ENCODE measurements at places on chromosomes 11 and 22.

DNA sequence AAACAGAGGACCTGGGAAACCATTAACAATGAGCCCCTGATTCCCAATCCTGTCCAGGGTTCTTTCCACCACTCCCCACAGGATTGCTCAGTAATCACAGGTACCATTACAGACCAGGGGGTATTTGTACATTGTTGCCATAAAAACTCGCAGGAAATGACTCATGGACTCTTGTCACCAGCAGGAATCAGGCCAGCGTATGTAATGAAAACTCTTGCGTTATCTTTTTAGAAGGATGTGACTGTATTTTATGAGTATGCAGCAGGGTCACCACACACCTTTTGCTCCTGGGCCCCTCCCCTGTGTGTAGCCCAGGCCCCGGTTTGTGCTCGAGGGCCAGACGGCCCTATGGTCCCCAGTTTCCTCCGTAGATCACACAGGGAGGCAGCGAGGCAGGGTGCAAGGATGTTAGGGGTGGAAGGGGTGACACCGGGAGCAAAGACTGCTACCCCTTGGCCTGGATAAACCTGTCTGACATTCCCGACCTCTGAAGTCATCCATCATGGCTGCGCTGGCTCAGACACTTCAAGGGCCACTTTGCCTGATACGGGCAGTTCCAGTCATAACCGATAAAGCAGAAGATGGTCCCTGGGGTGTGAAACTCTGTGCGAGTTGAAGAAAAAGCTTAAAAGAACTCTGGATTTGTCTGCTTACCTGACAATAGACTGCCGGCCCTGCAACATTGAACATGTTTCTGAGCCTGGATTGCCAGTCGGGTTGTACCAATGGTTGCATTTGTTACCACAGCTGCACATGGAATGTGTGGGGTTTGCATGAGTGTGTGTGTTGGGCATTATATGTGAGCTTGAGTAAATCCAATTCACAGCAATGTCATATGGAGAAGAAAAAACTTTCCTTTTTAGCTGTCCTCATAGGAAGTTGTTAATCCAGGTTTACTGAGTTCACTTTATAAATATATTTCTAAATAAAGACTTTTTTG lies 56.9 kb downstream of the MICAL2 start:
- no peak for DNase-seq

GRCh38 chr11:78572394-78572793 lies 2.3 kb downstream of the NARS2 start:
- no peak for DNase-seq

DNA sequence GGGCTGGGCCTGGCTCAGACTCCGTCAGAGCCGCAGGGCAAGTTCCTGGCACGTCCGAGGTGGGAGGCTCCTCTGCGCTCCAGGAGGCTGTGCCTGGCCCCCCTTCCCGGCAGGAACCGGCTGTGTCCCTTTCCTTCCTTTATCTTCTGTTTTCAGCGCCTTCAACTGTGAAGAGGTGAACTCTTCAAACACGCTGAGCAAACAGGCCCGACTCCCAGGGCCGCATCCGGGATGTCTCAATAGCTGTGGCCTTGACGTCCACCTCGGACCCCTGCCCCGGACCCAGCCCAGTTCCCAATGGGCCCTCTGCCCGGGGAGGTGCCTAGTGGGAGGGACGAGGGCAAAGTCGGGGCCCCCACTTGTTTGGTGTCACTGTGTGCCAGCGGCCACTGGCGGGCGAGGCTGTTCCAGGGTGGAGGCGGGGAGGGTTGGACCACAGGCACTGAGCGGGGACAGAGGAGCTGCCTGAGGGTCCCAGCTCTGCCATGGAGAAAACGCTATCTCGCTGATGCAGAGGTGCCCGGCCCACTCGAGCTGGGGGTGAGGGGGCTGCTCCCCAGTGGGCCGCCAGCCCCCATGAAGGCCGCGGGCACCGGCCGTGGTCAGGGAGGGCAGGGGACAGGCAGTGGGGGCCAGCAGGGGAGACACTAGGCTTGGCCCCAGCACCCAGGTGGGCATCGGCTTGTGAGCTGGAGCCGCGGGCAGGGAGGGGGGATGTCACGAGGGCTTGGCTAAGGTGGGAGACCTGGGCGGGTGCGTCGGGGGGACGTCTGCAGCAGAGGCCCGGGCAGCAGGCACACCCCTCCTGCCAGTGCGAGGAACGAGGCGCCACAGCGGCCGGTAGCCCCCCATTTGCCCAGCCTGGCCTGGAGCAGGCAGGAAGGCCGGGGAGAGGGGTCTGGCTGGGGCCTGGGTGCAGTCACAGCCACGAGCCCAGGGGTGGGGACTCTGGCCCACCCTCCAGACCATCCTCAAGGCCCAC lies 2.7 kb upstream of the MUC5B start:
- no peak for DNase-seq

DNA sequence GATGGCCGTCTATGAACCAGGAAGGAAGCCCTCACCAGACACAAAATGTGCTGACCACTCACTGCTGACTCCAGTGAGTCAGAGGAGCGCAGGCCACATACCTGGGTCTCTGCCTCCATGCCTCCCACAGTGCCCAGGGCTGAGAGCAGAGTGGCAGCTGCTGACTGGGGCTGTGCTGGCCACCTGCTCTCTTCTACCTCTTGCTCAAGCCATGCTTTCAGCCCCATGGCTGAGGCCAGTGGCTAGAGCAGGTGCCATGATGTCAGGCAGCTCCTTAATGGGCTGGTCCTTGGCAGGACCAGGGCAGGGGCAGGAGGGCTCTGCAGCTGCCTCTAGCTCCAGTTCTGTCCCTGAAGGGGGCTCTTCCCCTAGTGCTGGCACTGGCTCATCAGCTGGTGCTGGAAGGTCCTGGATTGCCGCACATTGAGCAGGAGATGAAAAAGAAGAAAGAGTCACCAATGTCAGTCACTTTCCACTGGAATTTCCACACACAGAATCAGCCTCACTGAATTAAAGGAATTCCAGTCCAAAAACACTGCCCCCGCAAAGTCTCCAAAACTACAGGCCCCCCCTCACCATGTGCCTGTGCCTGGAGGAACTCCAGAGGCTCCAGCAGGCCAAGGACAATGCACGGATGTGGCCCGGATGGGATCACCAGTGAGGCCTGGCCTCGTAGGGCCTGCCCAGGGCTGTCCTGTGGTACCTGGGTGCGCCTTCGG lies 86.4 kb downstream of the GGTLC2 start:
- no peak for DNase-seq

DNA sequence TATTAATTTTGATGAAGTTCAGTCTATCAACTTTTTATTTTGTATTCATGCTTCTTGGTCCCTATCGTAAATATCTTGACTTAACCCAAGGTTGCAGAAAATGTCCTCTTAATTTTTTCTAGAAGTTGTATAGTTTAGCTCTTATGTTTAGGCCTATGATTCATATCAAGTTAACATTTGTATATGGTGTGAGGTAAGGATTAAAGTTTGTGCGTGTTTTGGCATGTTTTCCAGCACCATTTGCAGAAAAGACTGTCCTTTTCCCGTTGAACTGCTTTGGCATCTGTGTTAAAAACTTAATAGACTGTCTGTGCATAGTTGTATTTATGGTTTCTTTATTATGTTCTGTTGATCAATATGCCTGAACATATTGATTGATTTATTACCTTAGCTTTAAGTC lies 42.3 kb downstream of the ARHGEF12 start:
- no peak for DNase-seq

DNA sequence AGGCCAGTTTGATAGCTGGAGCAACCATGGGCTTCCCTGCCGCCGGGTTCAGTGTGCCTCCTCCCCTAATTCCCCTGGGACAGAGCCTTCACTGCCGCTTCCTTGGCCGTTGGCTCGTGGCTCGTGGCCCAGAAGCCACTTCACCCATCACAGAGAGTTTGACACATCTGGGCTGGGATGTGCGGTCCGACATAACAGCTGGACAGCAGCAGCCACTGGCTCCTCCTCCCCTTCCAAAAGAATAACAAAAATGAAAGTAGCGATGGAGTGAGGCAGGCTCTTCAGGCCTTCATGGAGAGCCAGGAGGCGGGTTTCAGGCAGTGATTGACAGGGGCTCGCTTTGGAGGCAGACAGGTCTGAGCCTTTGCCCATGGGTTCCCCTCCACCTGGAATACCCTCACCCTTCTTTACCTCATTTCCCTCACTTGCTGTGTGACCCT lies 8.2 kb downstream of the CREB3L1 start:
- no peak for DNase-seq

DNA sequence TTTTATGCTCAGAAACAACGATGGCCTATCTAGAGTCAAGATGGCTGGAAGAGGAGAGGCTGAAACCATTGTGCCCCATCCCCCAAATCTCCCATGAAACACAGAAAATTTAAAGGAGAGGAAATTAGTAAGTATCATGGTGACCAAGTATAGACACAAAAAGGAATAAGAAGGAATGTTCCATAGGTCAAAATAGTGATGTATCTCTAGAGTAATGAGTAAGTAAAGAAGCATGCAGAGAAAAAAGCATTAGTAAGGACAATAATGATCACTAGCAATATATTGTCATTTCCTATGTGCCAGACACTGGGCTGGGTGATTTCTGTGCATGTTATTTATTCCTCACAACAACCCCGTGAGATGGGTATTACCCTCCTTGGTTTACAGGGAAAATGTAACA lies 2.6 kb upstream of the SLC22A24 start:
- no peak for DNase-seq

DNA sequence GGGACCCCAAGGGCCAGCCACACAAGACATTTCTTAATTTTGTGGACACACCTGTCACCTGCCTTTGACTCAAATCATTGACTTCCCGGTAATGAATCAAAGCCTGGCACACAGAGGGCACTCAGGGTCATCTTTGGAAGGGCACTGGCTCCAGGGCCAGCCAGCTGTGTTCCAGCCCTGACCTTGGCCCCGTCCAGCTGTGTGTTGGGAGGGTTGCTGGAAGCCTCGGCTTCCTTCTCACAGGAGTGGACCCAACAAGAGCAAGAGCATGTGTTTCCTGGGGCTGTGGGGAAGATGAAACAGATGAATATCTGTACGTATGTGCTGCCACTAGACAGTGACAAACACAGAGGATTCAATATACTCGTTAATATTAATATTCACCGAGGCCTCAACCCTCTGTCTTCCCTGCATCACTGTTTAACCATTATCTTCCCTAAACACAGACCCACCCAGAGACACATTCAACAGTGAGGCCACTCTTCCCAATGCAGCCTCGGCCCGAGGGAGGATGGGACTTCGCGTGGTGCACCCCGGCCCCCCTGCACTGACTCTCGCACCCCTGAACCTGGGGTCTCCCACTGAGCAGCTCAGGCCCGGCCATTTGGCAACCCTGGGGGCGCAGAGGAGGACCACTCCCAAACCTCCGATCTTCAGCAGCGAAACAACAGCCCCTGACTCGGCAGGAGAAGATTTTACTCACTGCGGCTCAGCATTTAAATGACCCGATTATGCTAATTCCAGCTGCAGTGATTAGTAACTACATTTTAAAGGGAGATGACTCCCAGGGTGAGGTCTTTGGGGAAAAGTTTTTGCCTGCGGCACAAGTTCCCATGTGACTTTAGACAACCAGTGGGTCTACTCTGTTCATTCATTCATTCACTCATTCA lies 45.7 kb downstream of the PHF21B start:
- no peak for DNase-seq

DNA sequence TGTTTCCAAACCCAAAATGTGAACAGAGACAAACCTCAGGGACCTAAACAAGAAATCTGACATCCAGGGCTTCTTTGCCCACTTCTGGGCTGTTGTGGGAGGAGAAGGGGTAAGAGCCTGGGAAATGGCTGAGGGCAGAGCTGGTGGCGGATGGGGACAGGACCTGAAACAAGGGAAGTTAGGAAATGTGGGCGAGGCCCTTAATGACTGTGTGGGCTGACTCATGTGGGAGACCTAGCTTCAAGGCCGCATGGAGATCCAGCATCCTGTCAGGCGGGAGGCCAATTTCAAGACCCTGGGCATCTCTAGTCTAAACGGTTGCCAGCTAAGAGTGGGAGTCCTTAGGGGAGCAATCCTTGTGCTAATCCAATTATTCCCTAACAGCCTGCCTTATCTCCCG lies 2.1 kb upstream of the OAF start:
- DNase-seq = no peak

DNA sequence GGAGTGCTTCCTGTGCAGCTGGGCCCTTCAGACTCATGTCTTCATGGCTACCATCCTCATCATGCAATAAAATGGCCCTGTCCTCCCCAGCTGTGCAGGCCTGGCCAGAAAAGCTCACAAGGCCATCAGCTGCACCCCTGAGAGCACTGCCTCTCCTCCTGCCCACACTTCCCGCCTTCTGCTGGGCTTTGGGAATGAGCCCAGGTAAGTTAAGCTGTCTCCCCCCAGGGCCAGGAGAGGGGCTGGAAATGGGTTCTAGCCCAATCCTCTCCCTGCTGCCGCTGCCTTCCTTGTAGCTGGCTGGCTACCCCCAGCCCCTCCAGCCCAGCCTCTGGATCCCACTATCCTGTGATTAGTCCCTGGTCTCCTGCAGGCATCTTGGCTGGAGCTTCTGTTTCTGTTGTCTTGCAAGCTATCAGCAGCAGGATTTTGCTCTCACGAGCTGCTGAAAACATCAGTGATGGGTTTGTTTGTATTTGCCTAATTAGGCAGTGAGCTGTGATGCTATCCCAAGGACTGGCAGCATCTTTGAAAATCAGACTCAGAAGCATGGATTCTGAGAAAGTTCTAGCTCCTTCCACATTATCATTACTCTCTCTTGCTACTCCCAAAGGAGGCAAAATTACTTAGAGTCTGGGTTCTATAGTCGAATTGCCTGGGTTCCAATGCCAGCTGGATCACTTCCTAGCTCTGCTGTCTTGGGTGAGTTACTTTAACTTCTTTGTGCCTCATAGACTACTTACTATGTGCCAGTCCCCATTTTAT lies 168.1 kb downstream of the ST3GAL4 start:
- DNase-seq = no peak

DNA sequence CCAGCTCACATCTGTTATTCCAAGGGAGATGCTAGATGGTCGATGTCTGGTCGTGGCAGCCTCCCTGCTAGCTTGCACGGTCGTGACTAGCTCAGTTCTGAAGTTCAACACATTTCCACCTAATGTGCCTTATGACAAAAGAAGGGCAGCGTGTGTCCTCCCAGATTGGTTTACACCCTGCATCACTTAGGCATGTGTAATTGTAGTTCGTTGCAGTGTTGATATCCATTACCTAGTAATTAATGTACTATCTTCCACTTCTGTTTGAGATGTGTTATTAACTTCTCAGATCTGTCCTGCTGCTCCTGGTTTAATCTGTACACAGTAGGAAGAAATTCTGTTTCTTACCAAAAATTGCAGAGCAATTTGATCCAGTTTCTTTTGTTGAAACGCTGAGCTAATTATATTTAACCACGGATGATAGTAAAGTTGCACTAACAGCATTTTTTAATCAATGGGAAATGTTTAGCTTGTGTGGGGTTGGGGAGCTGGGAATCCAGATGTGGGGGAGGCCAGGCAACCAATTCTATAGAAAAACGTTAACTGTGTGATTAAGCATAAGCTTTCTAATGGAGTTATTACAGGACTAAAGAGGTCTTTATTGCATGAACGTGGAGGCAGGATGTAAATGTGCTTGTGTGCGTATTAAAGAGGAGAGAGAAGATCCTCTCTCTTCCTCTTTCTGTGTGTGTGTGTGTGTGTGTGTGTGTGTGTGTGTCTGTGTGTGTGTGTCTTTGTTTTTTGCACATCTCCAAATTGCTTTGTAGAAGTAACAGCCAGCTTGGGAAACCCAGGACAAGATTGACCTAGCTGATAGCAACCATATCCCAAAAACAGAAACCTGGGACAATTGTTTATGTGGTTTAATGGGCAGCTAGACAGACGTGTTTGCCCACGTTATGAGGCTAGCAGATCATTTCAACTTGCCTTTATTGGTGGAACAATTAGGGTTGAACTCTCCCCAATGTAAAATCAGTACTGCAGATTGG lies 145.7 kb upstream of the TTC12 start:
- no peak for DNase-seq

Measured in activated CD8-positive, alpha-beta memory T cell treated with anti-CD3 and anti-CD28 coated beads for 48 hours (primary cell).